ENCODE measurements at places on chromosomes 1 and 21.
A peak's percentile ranks its signal among the peaks of the same experiment; 100 is the strongest.

GRCh38 chr1:162840250-162840839 lies 20.6 kb downstream of the CCDC190 start:
- no peak for DNase-seq

DNA sequence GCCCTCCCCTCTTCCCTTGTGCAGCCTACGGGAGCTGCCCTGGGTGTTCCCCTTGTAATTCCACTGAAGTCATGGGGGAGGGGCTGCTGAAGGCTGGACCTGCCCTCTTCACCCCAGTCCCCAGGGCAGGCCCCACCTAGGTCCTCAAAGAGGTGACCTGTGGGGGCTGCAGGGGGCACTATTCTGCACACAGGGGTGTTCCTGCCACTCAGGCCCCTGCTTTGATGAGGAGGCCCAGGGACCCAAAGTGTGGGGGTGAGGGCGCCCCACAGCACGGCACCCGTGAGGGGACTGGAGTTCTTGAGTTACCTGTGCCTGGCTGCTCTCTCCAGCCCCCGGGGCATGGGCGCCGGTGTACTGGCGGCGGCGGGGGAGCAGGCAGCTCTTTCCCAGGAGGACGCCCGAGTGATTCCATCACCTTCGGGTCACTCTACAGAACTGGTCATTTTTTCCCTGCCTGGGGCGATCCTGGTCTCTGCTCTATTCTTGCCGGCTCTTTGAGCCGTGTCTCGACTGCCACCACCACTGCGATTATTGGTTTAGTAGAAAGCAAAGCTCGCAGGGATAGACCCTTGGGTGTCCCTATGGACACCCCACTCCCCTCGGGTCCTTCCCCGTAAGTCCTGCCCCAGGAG lies 6.9 kb upstream of the PRDM16 start:
- DNase-seq = no peak

GRCh38 chr1:35285771-35286606 lies 17.5 kb downstream of the ZMYM4 start:
- DNase-seq = no peak

- no peak for DNase-seq
Observed at GRCh38 chr1:150410582-150411101, 46.7 kb downstream of the RPRD2 start.

DNA sequence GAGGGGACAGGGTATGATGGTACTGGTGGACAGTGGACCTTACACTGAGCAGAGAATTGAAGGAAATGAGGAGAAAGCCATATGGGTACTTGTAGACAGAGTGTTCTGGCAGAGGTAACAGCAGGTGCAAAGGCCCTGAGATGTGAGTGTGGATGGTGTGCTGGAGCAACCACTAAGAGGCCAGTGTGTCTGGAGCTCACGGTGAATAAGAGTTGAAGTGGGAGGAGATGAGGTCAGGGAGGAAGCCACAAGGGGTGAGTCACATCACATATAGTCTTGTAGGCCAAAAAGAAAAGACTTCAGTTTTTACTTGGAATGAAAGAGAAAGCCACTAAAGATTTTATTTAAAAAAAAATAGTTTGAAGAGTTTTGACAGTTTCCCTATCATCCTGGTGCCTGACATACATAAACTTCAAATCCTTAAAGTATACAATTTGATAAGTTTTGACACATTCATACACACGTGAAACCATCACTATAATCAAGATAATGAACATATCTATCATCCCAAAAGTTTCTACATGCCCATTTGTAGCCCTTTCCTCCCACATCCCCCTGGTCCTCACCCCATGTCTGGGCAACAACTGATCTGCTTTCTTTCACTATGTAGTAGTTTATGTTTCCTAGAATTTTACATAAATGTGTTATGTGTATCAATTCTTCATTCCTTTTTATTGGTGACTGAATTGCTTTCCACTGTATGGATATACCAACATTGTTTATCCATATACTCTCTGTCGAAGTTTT lies 148.4 kb downstream of the GPATCH2 start:
- DNase-seq = no peak

- no peak for DNase-seq
Observed at GRCh38 chr1:106447466-106447865, 609.0 kb upstream of the PRMT6 start.

GRCh38 chr1:92136341-92136740 lies 56.2 kb downstream of the BTBD8 start:
- no peak for DNase-seq

GRCh38 chr1:19040010-19040680 lies 83.7 kb upstream of the IFFO2 start:
- no peak for DNase-seq

DNA sequence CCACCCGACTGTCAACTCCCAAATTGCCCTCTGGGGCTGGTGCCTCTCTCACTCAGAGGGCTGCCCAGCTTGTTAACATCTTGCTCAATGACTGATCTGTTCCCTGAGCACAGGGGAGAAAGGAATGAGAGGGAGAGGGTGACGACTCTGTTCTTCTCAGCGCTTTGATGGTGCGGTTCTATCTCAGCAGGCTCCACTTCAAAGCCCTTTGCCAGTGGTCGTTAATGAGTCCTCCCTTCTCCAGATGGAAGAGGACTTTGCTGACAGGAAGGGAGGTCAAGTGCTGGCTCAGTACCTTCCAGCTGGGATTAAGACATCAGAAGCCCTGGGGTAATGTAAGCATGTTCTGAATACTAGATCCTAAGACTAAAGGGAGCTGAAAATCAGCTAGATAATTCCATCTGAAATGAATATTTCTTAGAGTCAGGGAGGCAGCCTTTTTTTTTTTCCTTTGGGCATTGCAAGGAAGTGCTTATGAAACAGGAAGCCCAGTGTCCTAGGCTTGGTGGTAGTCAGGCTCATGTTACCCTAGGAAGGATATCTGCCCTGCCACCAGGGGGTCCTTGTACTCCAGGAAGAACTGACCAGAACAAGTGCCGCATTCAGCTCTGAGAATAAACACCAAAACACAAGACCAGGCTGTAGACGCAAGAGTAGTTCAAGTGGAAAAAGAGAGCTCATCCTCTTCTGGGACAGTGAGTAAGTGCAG lies 4.7 kb downstream of the FMOD start:
- DNase-seq = no peak

DNA sequence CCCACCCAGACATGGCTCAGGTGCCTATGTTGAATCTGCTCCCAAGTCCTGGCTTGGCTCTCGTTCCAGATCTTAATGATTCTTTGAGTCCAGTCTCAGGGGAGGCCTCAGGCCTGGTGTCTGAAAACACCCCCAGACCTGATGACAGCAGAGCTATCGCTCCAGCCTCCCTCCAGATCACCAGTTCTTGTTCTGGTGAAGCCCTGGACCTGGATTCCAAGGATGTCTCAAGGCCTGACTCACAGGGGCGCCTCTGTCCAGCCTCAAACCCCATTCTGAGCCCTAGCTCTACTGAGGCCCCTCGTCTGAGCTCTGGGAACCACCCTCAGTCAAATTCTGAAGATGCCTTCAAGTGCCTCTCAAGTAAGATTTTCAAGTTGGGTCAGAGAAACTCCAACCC lies 11.4 kb downstream of the MROH7 start:
- no peak for DNase-seq

DNA sequence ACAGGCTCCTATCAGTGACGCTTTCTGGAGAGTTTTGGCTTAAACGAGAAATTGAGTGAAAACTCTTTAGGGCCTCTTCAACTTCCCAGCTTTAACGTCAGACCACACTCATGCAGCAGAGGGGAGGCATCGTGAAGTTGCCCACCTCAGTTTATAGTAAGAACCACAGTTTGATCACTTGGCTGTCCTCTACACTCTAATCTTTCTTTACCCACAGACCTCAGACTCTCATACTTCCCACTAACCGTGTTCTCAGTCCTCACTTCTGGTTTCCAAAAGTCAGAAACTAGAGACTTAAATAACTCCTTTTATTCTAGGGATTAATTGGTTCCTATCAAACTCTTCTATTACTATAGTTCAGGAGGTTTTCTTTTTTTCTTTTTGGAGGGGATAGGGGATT lies 302.2 kb downstream of the NTNG1 start:
- DNase-seq = no peak

- no peak for DNase-seq
Observed at GRCh38 chr1:165356876-165357275, 361 bp upstream of the LMX1A start.

DNA sequence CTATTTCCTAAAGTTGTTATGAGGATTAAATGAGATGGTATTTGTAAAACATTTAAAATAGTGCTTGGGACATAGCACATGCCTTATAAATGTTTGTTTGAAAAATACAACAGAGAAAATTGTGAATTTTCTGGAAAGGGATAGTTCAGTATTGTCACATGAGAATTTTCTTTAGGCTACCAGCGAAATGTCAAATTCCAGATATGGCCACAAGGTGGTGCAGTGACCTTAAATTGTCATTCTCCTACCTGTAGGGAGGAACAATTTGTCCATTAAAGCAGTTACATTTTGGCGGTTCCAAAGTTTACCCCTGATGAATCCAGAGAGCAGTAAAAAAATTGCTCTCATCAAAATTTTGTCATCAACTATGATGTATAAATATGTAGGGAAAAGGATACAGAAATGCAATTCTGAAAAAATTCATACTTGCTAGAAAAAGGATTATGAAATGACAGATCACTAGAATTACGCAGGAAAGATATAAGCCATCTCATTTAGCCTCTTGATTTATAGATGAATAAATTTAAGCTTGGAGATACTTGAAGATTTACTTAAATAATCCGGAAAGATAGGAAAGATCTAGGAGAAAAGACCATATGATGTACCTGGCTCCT lies 50.2 kb upstream of the TSHB start:
- peak; percentile 38 for DNase-seq

GRCh38 chr1:30648408-30649000 lies 74.9 kb downstream of the MATN1 start:
- DNase-seq = no peak

- no peak for DNase-seq
Observed at GRCh38 chr1:201624741-201625225, 85.9 kb downstream of the NAV1 start.

GRCh38 chr21:41431788-41432548 lies 5.9 kb downstream of the MX1 start:
- DNase-seq = no peak

- no peak for DNase-seq
Observed at GRCh38 chr1:228891272-228892034, 156.2 kb downstream of the RHOU start.

DNA sequence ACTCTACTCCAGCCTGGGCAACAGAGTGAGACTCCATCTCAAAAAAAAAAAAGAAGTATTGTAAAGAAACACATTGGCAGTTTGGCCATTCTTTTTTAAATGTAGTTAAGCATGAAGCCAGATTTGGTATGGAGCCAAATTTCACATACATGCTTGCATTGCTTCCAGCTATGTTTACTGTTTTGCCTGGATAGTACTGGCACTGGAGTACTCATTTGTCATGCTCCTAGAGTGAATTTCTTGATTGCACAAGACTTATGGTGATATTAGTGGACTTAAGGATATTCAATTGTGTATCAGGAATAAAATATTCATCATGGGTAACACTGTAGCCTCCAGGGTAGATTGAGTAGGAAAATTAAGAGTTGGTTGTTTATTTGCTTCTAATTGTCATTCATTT lies 24.5 kb upstream of the SLC9A1 start:
- DNase-seq = no peak

- no peak for DNase-seq
Observed at GRCh38 chr21:39947031-39947430, 79.8 kb downstream of the PCP4 start.

DNA sequence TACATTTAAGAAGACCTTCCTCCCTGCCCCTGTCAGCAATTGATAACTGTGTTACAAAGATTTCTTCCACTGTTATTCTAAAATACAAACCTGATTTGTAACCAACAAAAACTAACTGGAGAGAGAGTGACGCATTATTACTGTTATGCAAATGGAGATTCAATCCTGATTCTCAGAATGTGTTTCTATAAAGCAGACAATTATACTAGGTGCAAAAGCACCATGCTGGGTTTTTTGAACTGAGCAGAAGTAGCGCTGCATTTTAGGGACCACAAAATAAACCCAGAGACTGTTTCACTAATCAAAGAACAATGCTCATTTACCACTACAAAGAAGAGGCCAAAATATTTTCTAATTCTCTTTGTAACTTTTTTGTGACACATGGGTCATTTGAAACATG lies 13.6 kb upstream of the GBP6 start:
- no peak for DNase-seq

- no peak for DNase-seq
Observed at GRCh38 chr1:89179343-89179742, 3.5 kb upstream of the GBP7 start.

DNA sequence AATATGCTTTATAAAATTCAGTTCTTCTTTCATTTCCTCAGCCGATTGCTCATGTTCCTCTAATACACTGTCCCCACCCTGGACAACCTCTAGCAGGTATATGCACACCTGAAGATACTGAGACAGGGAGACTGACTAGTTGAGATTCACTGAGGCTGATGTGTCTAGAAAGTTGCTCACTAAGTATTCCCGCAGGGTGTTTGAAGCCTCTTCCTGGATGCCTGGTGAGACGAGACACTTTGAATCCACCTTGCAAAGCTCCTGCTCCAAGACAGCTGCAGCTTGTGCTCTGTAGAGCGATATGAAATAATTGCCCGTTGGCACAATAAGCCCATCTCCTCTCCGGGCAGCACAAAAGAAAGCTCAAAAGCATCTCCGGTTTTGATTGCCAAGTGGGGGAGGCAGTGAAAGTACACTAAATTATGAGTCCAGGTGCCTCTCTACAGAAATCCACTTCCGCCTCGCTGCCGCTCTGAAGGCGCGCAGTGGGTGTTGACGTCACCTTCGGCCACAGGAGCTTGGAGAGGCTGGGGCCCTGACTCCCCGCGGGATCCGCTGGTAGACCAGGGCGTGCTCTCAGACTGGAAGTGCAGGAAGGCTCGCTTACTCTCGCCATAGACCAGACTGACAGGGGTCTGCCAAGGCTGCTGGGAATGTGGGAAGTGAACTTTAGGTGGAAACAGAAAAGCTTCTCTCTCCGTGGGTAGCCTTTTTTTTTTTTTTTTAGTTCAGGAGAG lies 46.3 kb downstream of the GPA33 start:
- peak; percentile 52 for DNase-seq

DNA sequence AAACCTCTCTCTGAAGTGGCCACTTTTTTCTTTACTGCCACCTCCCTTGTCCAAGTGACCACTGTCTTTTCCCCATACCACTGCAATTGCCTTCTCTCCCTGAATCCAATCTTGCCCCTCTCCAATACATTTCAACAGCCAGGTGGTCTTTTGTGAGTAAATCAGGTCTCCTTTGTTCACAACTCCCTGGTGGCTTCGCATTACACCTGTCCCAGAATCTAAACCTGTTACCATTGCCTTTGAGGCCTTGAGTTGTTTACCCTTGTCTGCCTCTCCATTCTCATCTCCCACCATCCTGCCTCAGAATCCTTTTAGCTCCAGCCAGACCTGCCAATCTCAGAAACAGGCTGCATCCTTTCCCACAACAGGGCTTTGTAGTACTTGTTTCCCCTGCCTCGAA lies 21.8 kb upstream of the DYNLT5 start:
- no peak for DNase-seq

- DNase-seq = peak; percentile 26
Observed at GRCh38 chr1:6358144-6358624, 35.4 kb downstream of the ACOT7 start.

GRCh38 chr1:3687504-3687903 lies 35.2 kb downstream of the TP73 start:
- DNase-seq = no peak

Measured in heart left ventricle (tissue), 16 donors.